ENCODE measurements at places on chromosomes 3 and 15.

GRCh38 chr3:140334132-140334929 lies 343.5 kb upstream of the TRIM42 start:
- no peak for DNase-seq

- peak; percentile 33 for DNase-seq
These were observed at the start of gene USP13 for GRCh38 chr3:179652447-179653095. TSS of gene USP13 (plus strand) at chr3:179653040. CDS start at chr3:179653226, 186 bp downstream.

DNA sequence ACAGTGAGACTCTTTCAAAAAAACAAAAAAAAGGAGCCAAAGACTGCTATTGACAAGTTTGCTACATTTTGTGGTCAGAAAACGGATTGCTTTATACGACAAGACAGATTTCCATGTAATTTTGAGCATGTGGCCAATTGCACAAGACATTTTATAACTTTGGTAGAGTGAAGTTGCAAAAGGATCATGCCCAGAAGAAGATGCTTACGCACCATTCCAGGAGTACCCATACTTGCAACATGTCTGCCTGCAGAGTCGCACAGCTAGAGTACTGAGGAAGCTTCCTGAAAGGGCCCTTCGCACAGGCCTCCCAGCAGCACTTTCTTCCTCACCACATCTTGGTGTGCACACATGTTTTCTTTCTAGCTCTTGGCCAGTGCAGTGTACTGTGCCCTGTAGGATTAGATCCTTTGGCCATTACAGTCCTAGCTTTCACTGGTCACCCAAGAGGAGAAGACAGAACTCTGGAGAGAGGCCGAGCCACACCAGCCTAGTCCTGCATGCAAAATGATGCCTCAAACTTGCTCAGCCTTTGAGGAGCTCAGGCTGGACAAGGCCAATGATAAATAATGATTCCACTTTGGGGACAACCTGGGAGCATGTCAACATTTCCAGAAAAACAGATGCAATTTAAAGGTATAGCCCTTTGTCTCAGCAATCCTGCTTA lies 11.7 kb downstream of the CHDH start:
- no peak for DNase-seq

DNA sequence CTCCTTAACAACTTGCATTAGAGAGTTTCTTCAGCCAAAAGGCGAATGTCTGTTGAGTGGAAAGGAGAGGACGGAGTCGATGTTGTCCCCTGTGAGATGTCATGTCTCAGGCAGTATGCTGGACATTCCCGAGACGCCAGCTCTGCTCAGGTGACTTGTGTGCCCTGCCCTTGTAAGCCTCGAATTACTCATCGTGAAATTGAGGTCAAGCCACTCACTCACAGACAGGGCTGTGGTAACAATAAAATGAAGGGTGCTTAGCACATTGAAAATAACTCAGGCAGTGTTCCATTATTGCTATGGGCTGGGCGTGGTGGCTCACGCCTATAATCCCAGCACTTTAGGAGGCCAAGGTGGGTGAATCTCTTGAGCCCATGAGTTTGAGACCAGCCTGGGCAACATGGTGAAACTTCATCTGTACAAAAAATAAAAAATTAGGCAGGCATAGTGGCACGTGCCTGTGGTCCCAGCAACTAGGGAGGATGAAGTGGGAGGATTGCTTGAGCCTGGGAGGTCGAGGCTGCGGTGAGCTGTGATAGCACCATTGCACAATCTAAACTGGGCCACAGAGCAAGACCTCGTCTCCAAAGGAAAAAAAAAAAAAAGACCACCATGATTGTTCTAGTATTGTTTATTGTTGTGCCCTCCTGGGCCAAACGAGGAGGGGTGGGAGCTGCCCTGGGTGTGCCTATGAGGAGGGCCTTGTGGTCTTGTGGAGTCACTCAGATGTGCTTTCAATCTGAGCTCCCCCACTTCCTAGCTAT lies 214.4 kb downstream of the THSD4 start:
- no peak for DNase-seq

GRCh38 chr3:66744521-66744920 lies 243.7 kb upstream of the LRIG1 start:
- DNase-seq: no peak

GRCh38 chr15:73927003-73927475 lies 777 bp downstream of the LOXL1 start:
- DNase-seq: no peak

DNA sequence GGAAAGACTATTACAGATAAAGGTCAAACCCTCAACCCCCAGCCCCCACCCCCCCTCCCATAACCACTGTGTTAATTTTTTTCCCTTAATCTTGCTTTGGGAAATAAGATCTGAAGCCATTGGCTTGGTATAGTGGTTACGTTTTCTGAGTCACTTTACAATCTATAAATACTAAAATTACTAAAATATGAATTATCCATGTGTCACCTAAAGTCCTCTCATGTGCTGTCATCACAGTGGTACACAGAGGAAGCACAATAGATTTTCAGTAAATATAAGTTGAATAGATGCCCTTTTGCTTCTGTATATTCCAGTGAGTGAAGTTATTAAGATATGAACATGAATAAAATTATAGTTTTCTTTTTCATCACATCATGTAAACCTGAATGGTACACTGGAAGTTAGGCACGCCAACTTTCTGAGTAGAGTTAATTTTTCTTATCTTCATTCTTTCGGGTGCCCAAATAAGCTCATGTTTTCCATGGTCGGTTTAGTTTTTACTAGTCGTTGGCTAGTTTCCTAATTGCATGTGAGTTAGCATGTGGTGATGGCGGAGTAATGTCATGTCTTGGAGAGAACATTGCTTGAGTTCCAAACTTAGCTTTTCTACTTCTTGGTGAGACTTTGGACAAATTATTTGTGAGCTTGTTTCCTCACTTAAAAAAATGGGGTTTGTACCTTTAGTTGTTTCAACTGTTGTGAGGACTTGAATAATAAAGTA lies 11.5 kb downstream of the PPP4R2 start:
- no peak for DNase-seq

GRCh38 chr3:183114384-183115178 lies 15.3 kb upstream of the MCCC1 start:
- no peak for DNase-seq

DNA sequence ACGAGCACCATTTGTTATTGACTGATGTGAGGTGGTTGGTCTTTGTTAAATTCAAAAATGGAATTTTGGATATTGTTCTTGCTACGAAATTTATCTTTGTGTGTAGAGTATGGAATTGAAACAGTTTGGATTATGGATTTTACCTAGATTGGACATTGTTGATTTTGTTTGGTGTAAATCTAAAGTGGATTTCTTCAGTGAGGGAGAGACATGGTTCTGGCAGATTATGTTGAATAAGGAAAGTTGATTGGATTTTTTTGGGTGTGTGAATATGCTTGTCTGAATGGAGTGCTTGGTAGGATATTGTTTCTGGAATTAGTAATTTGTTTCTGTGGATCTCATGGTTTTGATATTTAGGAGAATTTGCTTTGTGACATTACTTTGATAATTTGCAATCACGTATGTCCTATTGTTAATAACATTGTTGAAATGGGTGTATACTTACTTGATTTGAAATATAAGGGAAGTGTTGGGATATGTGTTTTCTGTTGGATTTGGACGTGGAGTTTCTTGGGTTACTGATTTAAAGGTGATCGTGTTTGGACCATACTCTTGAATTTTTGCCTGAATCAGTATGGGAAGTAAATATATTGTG lies 1.0 kb upstream of the CHD2 start:
- DNase-seq: no peak

DNA sequence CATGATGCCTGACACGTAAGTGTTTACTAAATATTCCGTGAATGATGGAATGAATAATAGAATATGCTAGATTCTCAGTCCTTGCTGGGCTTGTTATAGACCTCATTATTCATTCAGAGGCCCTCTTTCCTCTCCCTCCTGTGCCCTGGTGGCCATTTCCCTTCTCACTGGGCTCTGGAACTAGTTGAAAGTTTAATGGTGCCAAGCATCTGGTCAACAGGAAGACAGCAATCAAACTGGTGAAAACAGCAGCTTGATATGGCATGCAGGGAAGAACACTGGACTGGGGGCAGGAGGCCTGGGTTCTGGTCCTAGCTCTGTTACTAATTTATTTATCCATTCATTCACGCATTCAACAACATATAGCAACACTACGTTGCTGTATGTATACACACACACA lies 3.7 kb upstream of the APOD start:
- no peak for DNase-seq

- no peak for DNase-seq
These were observed 23.1 kb downstream of the EEFSEC start for GRCh38 chr3:128176276-128176833.

DNA sequence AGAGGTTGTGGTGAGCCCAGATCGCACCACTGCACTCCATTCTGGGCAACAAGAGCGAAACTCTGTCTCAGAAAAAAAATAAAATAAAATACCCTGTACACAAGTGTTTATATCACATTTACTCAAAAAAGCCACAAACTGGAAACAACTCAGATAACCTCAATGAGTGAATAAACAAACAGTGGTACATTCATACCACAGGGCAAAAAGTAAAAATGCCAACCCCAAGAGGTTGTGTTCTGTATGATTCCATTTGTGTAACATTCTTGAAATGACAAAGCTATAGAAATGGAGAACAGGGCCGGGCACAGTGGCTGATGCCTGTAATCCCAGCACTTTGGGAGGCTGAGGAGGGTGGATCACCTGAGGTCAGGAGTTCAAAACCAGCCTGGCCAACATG lies 12.9 kb downstream of the EDC3 start:
- DNase-seq: no peak

GRCh38 chr3:86234506-86235254 lies 756.3 kb downstream of the VGLL3 start:
- no peak for DNase-seq

DNA sequence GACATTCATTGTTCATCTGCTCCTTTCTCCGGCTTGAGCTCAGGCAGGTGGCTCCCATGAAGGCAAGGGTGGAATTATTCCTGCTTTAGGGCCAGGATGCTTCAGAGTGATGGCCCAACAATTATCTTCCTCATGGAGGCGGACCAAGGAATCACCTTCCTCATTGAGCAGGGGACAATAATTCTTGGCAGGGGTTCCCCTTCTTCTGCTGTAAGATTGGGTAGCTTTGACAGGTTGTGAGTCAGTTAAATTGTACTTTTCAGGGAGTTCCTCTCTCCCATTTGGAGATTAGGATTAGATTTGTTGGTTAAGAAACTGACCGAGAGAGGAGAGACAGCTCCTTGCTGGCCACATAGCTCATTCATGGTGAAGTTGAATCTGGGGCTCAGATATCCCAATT lies 31.4 kb upstream of the CD47 start:
- DNase-seq: peak; percentile 37

- no peak for DNase-seq
These were observed 44.1 kb downstream of the ARHGAP11B start for GRCh38 chr15:30670056-30670455.

DNA sequence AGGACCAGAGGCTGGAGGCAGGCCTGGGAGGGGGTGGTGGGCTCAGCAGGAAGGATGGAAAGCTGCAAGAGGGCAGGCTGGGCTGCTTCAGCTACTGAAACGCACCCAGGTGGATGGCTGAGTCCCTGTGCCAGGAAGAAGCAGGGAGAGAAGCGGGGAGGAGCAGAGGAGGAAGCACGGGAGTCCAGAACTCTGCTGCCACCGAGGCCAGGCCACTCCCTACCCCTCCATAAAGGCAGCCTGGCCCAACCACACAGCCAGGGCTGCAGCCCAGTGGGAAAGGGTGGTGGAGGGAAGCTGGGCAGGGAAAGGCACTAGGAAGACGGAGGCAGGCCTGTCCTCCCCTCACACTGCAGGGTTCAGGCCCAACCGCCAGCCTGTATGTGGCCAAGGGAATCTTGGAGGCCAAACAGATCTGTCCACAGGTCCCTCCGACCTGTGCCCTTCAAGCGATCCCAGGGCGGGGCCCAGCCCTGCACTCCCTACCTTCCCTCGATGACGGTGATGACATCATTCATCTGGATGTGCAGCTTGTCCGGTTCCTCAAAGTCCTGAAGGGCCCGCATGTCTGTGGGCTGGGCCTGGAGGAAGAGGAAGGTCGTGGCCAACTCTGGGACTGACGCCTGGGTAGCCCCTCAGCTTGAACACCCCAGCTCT lies 30.5 kb downstream of the TNK2 start:
- no peak for DNase-seq

GRCh38 chr3:37768107-37768809 lies 93.4 kb upstream of the CTDSPL start:
- no peak for DNase-seq

DNA sequence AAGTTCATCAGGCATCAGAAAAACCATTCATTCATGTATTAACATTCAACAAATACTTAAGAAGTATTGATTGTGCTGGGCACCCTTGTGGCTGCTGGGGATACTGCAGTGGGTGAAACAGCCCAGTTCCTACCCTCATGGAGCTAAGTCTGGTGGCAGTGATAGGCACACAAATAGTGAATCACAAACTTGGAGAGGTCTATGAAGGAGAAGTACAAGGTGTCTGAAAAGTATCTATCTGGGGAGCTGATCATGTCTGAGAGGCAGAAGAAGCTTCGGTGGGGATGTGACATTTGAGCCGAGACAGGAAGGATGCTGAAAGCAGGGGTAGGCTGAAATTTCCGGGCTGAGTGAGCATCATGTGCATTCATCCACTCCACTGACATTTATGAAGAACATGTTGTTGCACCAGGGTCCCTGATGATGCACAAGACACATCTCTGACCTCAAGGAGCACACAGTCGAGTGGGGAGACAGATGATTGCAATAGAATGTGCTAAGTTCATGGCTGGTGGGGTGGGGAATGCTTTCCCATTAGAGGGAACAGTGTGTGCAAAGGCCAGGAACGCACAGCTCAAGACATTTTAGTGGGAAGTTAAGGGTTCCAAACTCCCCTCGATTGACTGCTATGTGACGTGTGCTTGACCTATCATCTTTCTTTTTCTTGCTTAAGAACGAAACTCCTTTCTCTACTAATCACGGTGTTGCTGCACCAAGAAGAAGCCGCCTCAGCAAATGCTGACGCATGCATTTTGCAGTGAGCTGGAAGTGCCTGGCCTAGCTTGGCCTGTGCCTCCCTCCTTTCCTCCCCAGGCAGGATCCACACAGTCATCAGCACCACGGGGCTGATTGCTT lies 309.1 kb upstream of the ICE2 start:
- DNase-seq: no peak

DNA sequence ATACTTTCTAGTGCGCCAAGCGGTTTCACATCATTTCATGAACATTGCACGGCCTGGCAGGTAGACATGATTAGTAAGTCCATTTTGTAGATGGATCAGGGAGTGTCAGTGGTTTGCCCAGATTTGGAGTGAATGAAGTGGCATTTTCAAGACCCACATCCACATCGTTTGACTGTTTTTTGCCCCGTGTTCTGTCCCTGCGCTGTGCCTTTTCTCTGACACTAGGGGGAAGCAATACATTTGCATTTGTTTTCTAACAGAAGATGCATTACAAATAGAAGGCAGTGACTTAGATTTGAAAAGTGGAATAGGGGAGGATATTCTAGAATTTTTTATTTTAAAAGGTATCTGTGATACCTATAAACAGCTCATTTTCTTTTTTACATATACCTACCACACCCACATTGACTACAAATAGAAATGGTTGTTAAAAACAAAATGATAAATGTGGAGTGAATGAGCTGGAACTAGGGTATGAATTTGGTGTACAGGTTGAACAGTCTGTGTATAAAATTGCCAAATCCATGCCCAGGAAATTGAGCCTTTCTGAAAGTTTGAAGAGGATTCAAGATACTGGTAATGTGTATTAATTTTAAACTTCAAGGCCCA lies 98.0 kb downstream of the USP13 start:
- no peak for DNase-seq

All from stimulated activated effector memory CD8-positive, alpha-beta T cell treated with anti-CD3 and anti-CD28 coated beads, Interleukin-12 subunit alpha, Interleukin-12 subunit beta, amount 100 ng/mL, for 72 hours (primary cell).